ENCODE measurements at places on chromosomes 6 and 20. TPM values are rescaled to one million over a fixed set of nuclear protein-coding genes. Genes with fewer than 3 reads are reported as not detected.

DNA sequence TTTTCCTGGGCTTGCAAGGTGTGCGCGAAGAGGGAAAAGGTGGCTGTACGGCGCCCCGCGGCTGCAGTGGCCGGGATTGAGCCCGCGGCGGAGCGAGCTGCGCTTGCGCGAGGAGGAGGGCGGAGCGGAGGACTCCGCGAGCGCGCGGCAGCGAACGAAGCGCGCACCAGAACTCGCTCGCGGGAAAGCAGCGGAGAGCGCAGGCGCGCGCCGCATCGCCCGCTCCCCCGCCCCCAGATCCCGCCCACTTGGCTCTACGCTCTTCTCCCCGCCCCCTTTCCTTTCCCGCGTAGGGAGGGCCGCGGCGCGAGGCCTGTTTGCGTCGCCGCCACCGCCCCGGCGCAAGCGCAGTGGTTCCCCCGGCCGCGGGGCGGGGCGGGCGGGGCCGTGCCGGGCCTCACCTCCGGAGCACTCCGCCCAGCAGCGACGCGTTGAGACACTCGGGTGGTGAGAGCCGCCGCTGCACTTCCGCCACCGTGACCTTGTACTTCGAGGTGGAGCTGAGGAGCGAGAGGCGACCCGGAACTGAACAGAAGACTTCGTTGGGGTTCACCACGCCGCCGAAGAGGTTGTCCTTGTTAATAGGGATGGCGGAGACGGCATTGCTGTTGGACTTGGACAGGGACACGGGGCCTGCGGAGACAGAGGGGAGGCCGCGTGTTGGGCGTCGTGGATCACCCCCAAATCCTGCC lies 10.6 kb downstream of the TFAP2A start:
- peak; percentile 91 for DNase-seq

GRCh38 chr20:21179757-21180156 lies 53.9 kb downstream of the KIZ start:
- peak; percentile 51 for DNase-seq

DNA sequence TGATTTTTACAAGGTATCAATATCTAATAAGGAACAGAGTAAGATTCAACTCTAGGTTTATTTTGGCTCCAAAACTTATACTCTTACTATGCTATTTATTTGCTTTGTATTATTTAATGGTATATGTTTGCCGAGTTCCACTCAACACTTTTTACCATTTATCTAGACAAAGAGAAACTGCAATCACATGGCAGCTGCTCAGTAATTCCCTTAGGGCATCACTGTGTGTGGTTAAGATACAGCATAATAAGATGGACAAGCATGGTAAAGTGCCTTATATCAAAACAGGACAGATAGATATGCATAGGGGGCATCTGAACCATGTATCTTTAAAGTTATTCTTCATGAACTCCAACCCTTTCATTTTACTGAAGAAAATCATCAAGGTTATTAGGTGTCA lies 483.0 kb upstream of the ID4 start:
- no peak for DNase-seq

- DNase-seq: peak; percentile 15
These were observed 146.0 kb downstream of the LAMP5 start for GRCh38 chr20:9660236-9660868.

DNA sequence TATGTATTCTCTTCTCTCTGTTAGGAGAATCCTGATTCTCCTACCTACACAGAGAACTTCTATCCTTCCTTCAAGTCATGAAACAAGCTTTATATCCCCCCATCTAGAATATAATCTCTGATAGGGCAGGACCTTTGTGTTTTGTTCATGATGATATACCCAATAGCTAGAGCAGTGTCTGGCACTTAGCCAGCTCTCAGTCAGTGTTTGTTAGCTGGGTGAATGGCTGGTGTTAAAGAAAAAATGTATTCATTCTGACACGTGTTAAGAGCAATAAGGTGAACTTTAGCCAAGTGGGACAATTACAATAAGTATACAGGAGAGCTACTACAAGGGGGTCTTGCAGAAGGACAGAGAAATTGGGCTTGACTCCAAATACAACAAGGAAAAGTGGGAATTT lies 34.3 kb upstream of the TNFRSF21 start:
- DNase-seq: no peak

GRCh38 chr6:137964876-137965275 lies 97.8 kb downstream of the TNFAIP3 start:
- no peak for DNase-seq

- DNase-seq: no peak
These were observed 9.4 kb upstream of the TMEM14A start for GRCh38 chr6:52661551-52661950.

DNA sequence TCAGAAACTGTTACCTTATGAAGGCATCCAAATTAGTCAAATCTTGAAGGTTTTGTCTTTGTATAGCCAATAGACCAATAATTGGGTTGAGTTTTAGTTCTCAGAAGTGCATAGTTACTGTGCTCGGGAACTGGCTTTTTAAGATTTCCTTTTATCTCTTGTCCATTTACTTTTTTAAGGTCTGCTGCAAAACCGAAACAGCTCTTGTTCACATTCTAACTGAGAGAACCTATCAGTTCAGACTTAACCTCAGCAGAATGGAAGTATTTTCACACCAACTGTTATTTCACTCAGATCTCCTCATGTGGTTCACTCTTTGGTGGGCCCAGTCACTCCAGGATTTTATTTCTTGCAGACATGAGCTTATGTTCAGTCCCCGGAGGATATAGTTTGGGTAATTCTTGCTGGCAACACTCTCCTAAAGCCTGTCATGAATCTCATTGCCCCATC lies 55.5 kb downstream of the TPBG start:
- DNase-seq: no peak

DNA sequence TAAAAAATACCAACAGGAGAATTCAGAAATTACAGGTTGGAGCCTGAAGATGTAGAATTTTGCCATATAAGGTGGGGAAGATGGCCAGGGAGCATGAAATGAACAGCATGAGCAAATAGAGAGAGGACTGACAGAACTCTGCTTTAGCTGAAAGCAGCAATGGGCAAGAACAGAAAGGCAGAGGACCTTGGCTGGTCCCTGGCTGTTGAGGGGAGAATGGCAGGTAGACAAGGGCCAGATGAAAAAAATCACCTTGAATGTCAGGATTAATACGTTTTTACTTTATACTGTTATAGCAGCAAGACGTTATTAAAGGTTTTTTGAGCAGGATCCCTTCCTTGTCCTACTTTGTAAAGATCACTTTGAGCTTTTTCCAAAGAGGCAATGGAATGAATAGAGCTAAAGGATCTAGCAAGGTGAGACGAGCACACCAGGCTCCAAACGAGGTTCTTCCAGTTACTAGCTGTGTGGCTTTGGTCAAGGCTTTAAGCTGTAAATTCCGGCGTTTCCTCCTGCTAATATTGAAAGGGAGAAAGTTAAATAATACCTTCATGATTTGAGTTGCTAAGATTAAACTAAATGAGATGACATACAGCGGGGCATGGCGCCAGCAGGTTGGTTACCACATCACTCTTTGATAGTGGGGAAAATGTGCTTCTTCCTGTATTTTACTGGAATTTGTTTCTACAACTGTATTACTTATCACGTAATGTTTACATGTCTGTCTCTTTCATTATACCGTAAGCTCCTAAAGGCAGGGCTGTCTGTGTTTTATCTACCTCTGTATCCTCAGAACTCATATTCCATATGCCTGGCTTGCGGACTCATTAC lies 776 bp downstream of the PPIL1 start:
- peak; percentile 31 for DNase-seq

GRCh38 chr6:140043357-140043756 lies 668.9 kb upstream of the CITED2 start:
- DNase-seq: peak; percentile 97

GRCh38 chr6:13661647-13662046 lies 46.5 kb downstream of the NOL7 start:
- DNase-seq: no peak

DNA sequence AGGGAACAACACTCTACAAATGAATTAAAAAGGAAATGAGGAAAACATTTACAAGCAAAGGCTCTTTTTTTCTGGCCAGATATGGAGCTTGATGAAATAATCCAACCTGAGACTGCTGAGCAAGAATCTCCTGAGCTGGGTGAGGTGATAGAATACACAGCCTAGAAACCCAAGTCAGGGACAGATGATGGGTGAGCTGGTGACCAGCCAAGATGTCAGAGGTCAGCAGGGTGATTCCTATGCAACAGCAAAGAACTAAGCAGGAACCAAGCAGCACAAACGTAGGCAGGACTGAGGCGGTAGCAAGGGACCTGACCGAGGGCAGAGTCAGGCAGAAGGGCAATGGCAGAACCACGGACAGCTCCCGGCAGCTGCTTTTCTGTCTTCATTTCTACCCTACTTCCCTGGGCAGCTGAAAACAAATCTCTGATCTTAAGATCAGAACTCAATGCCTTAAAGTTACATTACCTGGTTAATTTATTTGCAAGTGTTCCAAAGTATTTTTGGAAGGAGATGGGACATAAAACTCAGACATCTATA lies 75.1 kb downstream of the CDC40 start:
- peak; percentile 16 for DNase-seq

GRCh38 chr6:35522151-35522550 lies 9.5 kb upstream of the TULP1 start:
- DNase-seq: no peak

GRCh38 chr6:41193171-41193734 lies 7.7 kb downstream of the TREML2 start:
- DNase-seq: no peak

DNA sequence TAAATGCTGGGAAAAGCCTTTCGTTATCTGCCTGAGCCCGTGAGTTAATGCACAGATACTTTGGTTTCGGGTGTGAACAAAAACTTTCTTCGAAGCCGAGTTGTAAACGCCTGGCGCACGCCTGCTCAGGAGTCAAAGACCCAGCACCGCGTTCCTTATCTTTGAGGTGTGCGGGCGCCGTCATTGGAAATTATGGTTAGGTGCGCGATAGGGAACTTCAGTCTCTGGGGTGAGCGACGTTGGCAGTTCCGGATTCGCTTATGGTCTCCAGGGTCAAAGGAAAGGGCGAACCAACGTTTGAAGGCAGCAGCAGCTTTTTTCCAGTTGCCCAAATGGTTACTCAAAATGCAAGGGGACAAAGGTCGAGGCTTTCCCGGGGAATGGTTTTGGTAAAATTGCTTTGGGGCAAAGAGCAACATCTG lies 853 bp downstream of the SLC22A3 start:
- peak; percentile 27 for DNase-seq

GRCh38 chr6:143894655-143895054 lies 30.4 kb downstream of the ZC2HC1B start:
- no peak for DNase-seq

GRCh38 chr6:166483026-166483425 lies 100.3 kb upstream of the MPC1 start:
- DNase-seq: no peak

GRCh38 chr6:19327241-19327640 lies 509.9 kb upstream of the ID4 start:
- DNase-seq: peak; percentile 36

- peak; percentile 73 for DNase-seq
These were observed 14.6 kb downstream of the TJAP1 start for GRCh38 chr6:43491750-43492661.

GRCh38 chr6:153210083-153210482 lies 79.0 kb upstream of the RGS17 start:
- DNase-seq: no peak

DNA sequence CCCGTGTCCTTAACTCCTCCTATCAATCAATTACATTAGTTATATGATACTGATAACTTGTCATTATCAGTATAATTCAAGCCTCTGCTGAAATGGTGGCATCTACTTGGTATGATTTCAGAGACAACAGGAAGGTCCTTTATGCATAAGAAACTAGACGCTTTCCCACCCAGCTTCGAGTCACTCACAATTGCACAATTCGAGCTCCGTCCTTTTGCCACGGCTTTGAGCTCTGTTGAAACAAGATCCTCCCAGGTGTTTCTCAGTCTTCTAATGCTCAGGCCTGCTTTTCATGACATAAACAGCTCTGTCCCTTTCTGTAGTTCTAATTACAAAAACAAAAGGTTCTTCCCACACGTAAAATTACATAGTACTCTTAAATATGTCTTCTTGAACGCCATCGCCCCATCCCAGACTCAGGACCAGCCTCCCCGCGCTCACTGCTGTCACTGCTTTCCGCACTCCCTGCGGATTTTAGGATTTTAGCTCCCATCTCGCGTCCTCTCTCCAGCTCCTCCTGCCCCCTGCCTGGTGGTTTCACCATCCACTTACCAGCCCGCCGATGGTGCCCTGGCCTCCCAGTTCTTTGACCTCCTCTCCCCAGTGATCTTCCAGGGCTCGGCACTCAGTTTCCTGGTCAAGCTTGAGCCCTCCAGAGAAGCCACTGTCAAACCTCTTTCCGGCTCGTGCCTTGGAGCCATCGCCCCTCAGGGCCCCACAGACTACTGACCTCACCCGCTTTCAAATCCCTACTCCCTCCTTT lies 23.2 kb upstream of the PNPLA1 start:
- peak; percentile 73 for DNase-seq

- peak; percentile 19 for DNase-seq
These were observed 193.1 kb downstream of the DOK5 start for GRCh38 chr20:54668271-54669039.

GRCh38 chr6:144340541-144341371 lies 55.6 kb downstream of the UTRN start:
- DNase-seq: peak; percentile 79

DNA sequence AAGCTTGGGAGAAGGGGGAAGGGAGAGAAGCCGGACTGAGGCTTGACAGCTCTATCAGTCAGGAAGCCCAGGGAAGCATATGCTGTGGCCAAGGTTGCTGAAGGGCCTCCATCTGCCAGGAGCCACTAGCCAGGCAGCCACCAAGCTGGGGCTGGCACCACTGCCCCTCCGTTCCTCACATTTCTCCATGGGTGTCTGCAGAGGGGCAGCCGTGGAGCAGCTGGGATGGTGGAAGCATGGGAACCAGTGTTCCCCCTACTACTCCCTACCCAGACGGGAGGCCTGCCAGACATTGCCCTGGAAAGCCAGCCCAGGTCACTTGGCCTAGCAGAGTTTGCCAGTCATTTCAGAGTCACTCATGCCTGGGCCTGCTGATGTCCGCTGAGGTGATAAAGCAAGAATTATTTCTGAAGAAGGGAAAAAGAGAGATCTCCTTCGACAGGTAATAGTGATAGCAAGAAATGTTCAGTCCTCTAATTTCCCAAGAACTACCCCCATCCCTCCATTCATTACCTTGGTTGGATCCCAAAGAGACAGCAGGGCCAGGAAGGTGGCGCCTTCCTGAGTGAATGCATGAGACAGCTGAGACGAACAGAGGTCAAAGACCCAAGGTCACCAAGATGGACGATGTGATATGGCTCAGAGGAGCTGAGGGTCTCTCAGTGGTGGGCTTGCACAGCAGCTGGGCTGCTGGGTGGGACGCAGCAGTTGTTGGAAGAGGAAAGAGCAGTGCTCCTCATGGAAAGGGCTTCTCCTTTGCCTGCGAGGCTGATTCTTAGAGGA lies 21.9 kb downstream of the SNPH start:
- no peak for DNase-seq

- DNase-seq: no peak
These were observed 15.4 kb downstream of the FBXL4 start for GRCh38 chr6:98932381-98932780.

Gene RAE1
- 21.6 TPM for total RNA-seq

Gene FERMT1
- 26.6 TPM for total RNA-seq

Gene RAET1E
- total RNA-seq: 35.1 TPM

Gene C2
- 0.26 TPM for total RNA-seq

Gene PI16
- total RNA-seq: not detected

Gene OPRL1
- under 0.01 TPM for total RNA-seq

Gene PLN
- not detected for total RNA-seq

Gene CNR1
- under 0.01 TPM for total RNA-seq

Gene GABRR2
- under 0.01 TPM for total RNA-seq

Gene SLC17A3
- total RNA-seq: not detected

Gene FIG4
- 14.7 TPM for total RNA-seq

Gene CDH4
- total RNA-seq: 12.1 TPM

Gene HLA-DQA1
- total RNA-seq: not detected

Gene HUS1B
- 1.4 TPM for total RNA-seq

Gene ZNF334
- 1.6 TPM for total RNA-seq

Gene OOEP
- not detected for total RNA-seq

Gene MOG
- not detected for total RNA-seq

Gene RALY
- total RNA-seq: 96.4 TPM
